ENCODE measurements at places on chromosomes 13 and 19.

DNA sequence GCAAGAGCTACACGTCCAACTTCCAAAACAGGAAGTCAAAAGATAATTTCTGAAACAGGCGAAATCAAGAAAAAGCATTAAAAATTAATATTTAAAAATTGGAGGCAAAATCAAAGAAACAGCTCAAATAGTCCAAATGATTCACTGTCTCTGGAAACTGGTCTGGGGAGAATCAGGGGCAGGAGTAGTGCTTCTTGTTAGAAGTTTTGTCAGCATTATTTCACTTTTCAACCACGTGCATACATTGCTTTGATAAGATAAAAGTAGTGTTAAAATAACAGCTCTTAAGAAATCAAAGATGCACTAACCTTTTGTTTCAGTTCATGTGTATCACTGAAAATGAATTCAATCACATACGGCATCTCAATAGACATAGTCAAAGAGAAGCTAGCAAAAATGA lies 53.8 kb downstream of the PARP4 start:
- no peak for DNase-seq

DNA sequence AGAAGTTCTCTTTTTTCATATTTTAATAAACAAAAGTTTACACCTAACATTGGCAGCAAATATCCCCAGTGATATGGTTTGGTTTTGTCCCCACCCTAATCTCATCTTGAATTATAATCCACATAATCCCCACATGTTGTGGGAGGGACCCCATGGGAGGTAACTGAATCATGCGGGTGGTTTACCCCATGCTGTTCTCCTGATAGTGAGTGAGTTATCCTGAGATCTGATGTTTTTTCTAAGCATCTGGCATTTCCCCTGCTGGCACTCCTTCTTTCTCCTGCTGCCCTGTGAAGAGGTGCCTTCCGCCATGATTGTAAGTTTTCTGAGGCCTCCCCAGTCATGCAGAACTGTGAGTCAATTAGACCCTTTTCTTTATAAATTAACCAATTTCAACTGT lies 214.7 kb downstream of the SLITRK1 start:
- DNase-seq = no peak

GRCh38 chr13:97844151-97844550 lies 109.3 kb upstream of the IPO5 start:
- DNase-seq = no peak

- no peak for DNase-seq
These were observed 345.3 kb downstream of the MYO16 start for GRCh38 chr13:108974686-108975085.

GRCh38 chr19:30344446-30345425 lies 27.4 kb upstream of the ZNF536 start:
- DNase-seq = no peak

GRCh38 chr13:27775943-27776342 lies 16.3 kb upstream of the GSX1 start:
- DNase-seq = no peak

- DNase-seq = peak; percentile 18
These were observed 300.7 kb upstream of the MIR17HG start for GRCh38 chr13:91046715-91047327.

GRCh38 chr13:46318986-46319385 lies 68.1 kb downstream of the RUBCNL start:
- no peak for DNase-seq

DNA sequence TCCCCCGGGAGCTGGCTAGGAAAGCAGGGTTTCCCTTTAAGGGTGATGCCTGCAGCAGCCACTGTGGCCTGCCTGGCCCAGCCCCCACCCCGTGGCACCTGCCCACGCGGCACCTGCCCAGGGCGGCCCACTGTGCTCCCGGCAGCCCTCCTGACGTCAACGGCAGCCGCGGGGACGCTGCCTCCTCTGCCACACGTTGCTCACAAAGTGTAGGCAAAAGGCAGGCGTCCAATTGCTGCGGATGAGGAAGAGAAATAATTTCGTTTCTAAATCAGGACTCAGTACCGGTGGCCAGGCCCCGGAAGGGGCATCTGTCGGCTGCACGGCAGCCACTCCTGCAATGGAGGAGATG lies 122.3 kb downstream of the URI1 start:
- no peak for DNase-seq

GRCh38 chr13:25018729-25019115 lies 77.2 kb upstream of the PABPC3 start:
- DNase-seq = no peak

DNA sequence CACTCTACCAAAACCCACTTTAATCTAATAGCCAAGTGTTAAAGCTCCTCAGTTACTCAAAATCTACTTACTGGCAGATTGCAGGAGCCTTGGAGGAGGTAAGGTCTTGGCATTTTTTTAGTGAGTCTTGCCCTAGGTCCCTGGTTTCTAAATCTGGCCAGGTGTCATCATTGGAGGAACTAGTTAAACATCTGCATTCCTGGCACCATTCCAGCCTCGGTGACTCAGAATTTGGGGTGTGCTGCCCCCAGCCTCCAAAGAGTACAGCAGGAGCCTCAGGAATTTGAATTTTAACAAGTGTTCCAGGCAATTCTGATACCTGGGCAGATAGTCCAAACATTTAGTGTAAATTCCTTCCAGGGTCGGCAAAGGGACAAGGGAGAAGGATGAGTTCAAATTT lies 37.4 kb downstream of the KLF5 start:
- DNase-seq = peak; percentile 58

DNA sequence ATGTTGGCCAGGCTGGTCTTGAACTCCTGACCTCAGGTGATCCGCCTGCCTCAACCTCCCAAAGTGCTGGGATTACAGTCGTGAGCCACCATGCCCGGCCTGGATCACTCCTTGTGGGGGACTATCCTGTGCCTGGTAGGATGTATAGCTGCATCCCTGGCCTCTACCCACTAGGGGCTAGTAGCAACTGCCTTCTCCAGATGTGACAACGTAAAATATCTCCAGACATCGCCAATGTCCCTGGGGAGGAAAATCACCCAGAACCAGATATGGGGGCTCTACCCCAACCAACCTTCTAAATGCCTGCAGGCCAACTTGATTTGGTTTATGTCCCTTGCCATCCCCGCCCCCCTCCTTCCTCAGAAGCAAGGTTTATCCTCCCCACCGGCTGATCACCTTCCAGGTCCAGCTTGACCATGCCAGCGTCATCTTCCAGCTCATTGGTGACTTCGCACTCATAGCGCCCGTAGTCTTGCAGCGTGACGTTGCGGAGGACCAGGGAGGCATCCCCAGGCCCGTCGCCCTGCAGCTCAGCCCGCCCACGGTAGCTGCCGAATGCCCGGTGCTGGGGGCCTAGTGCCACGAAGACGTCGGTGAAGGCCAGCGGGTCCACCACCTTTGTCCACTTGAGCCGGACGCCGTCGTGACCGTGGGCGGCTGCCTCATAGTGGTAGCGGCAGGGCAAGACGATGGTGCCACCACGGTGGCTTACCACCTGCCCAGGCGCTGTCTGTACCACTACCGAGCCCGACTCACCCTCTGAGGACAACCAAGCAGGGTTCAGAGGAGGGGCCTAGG lies 12.5 kb downstream of the TM6SF2 start:
- no peak for DNase-seq

DNA sequence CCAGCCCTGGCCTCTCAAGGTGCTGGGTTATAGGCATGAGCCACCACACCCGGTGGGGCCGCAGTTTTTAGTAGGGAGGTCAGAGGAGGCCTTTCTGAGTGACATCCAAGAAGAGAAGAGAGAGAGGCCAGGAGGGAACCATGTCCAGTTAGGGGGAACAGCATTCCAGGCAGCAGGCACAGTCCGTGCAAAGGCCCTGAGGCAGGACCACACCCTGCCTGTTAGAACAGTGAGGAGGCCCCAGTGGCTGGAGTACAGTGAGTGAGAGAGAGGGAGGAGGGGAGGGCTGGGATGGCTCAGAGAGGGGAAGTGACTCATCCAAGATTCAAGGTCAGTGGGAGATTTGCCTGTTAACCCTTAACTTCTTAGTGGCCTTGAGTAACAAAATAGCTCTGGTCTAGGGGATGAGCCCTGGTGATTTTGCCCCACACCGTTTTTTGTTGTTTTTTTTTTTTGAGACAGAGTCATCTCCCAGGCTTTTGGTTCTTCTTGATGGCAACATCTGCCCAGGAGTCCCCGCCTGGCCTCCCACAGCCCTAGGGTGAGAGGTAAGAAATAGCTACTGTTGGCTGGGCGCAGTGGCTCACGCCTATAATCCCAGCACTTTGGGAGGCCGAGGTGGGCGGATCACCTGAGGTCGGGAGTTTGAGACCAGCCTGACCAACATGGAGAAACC lies 2.7 kb upstream of the PLIN3 start:
- no peak for DNase-seq

DNA sequence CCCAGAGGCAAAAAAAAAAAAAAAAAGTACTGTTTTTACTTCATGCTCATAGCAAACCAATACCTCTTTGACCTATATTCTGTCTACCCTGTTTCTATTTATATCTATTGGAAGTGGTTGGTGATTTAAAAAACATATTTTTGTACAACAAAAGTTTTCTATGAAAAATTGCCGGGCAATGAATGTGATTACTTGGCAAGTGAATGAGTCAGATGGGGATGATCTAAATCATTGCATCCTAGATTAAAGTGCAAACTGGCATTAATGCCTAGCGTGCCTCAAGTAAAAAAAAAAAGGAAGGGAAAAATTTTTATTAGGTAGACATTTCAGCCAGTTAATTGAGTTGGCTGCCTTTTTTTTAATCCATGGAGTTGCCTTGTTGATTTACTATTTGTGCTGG lies 500.6 kb downstream of the KCTD12 start:
- DNase-seq = no peak

DNA sequence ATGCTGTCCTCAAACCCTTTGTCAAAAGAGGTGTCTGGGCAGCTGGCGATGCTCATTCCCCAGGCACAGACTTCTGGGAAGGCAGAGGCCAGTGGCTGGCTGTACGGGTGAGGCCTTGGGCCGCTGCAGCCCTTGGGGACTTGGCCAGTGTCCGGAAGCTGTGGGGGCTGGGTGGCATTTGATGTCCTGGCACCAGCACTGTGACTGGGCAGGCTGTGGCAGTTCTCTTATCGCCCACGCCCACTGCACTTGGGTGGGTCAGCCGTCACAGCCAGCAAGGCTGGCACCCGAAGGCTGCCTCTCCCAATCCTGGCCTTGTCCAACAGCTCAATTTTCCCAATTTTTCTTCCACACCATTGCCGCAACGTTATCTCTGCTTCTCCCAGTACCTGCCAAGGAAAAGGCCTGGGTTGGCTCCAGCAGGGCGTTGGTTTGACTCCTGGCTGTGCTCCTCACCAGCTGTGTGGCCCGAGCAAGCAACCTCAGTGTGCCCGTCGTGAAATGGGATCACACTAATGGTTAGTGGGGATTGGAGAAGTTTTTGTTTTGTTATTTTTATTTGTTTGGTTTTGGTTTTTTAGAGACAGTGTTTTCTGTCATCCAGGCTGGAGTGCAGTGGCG lies 12.7 kb upstream of the SLC44A2 start:
- no peak for DNase-seq

GRCh38 chr13:68190818-68191217 lies 960.7 kb upstream of the PCDH9 start:
- DNase-seq = no peak

- DNase-seq = no peak
These were observed 93.4 kb upstream of the KLF12 start for GRCh38 chr13:74227476-74228158.

DNA sequence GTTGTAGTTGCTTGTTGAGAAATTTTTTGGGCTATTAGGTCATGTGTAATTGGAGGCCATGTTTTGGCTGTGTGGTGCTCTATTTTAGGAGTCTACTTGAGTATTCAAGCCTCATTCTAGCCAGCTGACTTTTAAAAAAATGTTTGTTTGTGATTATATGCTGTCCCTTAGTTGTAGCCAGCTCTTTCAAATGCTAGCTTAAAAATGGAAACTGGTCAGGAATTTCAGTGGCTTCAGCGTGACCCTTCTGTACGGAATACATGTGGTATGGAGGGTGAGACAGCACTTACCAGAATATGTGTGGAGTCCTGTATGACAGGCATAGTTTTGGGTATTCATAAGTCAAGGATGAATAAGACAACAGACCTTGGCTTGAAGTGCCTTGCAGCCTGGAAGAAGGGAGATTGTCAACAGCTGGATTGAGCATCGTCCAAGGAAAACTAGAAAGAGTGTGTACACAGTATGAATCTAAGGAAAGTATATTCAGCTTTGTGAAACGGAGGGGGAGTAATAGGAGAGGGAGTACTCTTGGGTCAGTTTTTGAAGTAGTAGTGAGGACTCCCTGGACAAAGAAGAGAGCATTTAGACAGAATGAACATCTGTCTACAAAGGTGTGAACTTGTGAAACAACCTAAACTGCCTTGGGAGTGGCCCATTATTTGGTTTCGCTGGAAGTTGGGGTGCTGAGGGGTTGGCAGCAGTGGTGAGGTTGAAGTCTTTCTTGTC lies 20.0 kb upstream of the WTIP start:
- no peak for DNase-seq

DNA sequence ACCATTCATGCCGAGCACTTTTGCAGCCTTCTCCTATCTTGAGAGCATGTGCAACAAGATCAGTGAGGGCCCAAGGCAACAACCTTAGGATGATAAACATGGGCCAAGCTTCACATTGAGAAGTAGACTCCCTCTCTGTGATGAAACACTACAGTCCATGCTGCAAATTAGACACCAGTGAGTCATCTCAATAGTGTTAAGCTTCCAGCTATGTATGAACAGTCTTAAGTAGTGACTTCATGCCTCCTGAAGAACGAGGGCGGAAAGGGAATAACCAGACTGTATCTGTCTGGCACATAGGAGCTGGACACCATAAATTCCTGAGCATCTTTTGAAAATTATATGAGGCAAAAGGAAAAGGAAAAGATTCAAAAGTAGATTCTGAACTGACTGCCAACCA lies 309.9 kb upstream of the SLITRK1 start:
- peak; percentile 0 for DNase-seq

GRCh38 chr13:50156140-50156539 lies 140.9 kb downstream of the KCNRG start:
- DNase-seq = no peak

GRCh38 chr19:40262422-40262821 lies 22.7 kb downstream of the AKT2 start:
- DNase-seq = no peak

- DNase-seq = no peak
These were observed 5.3 kb upstream of the PTPRS start for GRCh38 chr19:5345895-5346386.

- DNase-seq = no peak
These were observed 131.4 kb downstream of the TNFRSF19 start for GRCh38 chr13:23701636-23702035.

- no peak for DNase-seq
These were observed 615.0 kb downstream of the FGF9 start for GRCh38 chr13:22285867-22286266.

GRCh38 chr13:31835932-31836331 lies 96.6 kb downstream of the RXFP2 start:
- peak; percentile 6 for DNase-seq

- no peak for DNase-seq
These were observed 2.5 kb downstream of the ZNF430 start for GRCh38 chr19:21022996-21023395.

DNA sequence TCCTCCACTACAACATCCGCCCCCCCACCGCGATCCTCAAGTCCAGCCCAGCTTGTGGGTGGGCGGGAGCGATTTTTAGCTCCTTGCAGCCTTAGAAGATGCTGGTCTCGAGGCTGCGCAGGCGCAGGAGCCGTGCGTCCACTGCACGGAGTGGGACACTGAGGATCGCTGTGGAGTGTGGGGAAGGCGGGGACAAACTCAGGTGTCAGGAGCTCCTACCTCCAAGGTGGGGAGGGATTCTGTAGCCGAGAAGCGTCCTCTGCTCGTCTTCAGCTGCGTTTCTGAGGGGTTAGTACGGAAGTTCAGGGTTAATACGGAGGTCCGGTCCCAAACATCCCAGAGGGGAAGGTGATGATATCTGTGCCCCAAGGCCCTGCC lies at the start of gene RTBDN:
TSS of gene RTBDN (minus strand) at position 14 of the 378 bp plus-strand sequence. CDS start 4,600 bp downstream, outside the sequence.
- DNase-seq = peak; percentile 48

GRCh38 chr13:45630791-45631190 lies 15.3 kb upstream of the ERICH6B start:
- DNase-seq = no peak

Measured in T47D (cell line).